ENCODE measurements at places on chromosomes 7 and 10.

DNA sequence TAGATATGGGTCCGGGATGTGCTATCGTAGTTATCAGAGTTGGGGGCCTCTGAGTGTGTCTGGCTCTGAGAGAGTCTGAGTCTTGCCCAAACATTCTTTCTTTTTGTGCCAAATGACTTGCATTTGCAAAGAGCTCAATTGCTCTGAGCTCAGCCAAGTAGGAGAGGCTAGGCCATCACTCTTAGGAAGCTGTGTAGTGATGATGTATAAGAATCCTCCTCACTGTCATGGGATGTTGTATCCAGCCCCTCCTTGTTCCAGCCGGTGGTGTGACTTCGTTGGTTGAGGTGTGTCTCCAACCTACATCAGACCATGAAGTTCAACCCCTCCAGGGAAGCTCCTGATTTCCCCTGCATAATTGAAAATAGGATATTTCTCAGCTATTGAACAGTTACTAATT, 97.5 kb upstream of the NPS start:
- DNase-seq, result no peak

DNA sequence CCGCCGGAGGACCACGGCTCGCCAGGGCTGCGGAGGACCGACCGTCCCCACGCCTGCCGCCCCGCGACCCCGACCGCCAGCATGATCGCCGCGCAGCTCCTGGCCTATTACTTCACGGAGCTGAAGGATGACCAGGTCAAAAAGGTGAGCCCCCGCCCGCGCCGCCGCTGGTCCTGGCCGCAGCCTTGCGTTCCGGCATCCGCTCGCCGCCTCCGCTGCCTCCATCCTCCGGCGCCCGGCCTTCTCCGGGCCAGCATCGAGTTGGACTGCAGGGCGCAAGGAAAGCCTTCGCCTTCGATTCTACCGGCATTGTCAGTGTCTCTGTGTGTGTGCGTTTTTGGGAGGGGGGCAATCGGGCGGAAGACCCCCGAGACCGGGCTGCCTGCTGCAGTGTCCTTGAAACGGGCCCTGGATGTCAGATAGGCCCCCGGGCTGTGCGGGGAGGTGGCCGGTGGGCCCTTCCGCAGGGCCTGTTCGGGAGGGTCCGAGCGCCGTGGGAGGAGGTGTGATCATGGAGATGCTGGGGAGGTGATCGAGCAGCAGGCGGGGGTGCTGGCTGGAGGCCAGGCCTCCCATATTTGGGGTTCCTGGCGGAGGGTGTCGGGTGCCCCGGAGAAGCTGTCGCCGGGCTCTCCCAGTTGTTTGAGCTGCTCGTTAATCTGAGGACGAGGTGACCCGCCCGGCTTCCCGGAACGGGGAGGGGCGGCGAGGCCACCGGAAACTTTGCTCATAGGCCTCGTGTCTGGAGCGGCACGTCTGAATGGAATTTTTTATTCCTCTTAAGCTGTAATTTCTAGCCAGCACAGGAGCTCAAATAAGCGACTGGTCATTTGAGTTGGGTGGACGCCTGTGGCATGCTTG, 40.8 kb downstream of the HK1 start:
- DNase-seq, result no peak

GRCh38 chr7:90788052-90788451, 191.9 kb downstream of the CDK14 start:
- DNase-seq, result no peak

- no peak for DNase-seq
These were observed 55.4 kb downstream of the GPR26 start for GRCh38 chr10:123721441-123722049.

DNA sequence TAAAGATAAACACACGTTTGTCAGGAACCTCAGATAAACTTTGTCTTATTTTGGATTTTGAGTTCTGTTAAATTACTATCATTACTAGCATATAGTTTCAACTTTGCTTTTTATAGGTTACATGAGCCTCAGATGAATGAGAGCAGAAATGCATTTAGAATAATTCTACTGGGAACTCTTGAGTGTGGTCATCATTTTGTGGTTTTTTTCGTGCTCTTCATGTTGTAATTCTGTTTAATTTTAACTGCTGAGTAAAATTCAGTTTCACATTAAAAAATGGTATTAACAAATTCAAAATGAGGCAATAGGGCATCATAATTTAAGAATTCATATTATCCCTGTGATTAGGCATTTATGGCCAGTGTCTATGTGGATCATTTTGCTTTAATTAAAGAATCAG, 72.9 kb downstream of the GNAI1 start:
- no peak for DNase-seq

GRCh38 chr7:94491410-94491809, 18.2 kb upstream of the CASD1 start:
- DNase-seq, result no peak

GRCh38 chr7:106774768-106775551, 90.1 kb upstream of the PIK3CG start:
- DNase-seq, result no peak

GRCh38 chr7:142913566-142913965, 20.0 kb downstream of the TRPV5 start:
- no peak for DNase-seq

DNA sequence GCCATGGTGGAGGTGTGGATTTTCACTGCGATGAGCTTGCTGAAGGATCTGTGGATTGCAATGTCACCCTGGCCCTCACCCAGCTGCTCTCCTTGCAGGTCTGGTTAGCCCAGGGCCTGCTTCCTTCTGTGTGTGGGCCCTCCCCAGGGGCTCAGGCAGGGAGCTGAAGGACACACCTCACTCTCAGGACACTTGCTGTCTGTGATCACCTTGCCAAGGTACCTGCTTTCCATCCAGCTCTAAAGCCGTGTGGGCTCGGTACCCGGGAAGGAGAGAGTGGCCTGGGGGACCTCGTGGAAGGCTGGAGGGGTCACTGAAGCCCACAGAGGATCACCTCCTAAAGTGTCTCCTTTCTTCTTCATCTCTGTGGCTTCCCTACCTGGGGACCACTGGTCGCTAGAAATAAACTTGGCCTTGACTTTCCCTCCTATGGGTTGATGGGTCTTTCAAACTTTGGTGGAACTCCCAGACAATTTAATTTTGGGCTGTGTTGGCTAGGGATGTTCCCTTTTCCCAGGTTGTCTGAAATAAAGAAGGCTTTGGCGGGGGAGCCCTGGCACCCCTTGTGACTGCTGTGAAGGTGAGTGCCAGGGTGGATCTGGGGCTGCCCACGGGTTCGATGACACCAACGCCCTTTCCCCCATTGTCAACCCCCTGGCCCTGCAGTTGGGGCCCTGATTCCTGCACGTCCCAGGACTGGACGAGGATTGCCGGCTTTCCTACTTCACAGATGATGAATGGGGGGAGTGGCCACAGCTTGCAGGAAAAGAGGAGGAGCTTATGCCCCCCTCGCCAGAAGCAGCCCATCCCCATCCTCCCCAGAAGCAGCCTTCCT, 331.0 kb downstream of the ADARB2 start:
- no peak for DNase-seq

DNA sequence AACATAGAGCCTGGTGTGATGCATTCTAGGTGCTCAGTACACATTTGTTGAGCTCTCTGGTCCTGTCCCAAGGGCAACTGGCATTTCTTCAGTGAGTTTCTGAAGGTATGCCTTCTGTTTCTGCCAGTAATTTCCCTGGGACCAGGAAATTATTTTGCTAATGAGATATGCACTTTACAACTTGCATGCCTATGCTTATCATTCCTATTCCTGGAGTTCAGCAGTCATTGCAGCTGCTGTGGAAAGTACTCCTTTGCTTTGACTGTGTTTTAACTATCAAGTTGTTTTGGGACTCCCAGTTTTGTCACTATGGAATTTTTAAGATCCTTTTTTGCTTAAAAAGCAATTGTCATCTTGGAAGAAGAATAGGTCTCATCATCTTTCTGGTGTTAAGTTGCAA, 283.0 kb downstream of the BBS9 start:
- no peak for DNase-seq

DNA sequence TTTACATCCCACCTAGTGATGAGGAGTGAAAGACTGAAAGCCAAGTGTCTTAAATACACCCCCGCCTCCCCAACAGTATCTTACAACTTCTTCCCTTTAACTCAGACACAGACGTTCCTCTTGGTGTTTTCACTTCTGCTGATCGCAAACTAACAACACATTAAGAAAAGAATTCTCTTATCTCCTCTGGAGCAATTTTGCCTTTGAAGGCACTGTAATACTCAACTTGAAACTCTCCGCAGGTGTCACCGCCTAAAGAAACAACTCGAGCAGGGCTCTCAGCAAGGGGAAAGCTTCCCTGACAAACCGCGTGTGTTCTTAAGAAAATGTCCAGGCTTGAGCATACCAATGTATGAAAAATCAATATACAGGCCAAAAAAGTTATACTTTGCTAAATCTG, 452 bp downstream of the SEMA3C start:
- DNase-seq, result no peak

DNA sequence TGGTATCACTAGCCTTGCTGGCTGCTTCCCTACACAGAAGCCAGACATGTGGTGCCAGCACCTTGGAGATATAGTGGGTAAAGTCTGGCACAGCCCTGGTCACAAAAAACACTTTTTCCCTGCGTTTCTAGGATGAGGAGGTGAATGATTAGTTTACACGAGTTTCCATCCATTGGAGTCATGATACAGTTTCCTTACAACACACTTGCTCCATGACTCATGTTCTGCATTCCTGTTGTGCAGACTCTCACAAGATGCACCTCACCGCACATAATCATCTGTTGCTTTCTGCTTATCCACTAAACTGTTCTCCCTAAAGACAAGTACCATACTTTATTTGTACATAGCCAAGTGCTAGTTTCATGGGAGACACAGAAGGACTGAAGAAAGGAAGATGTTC, 747.1 kb upstream of the GALNT17 start:
- no peak for DNase-seq

DNA sequence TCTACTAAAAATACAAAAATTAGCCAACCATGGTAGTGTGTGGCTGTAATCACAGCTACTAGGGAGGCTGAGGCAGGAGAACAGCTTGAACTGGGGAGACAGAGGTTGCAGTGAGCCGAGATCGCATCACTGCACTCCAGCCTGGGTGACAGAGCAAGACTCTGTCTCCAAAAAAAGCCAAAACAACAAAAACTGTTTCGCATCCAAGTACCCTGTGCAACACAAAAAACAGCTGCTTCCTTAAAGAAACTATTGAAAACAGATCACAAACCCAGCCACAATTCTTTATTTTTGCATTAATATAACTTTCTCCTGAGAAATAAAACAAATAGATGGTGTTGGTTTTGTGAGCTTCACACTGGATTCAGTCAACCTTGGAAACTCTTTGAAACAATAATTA, 112.1 kb upstream of the AFAP1L2 start:
- DNase-seq, result no peak

GRCh38 chr7:29332875-29333855, 138.6 kb downstream of the CHN2 start:
- peak; percentile 65 for DNase-seq

GRCh38 chr7:24668927-24669635, 88.2 kb downstream of the GSDME start:
- no peak for DNase-seq

DNA sequence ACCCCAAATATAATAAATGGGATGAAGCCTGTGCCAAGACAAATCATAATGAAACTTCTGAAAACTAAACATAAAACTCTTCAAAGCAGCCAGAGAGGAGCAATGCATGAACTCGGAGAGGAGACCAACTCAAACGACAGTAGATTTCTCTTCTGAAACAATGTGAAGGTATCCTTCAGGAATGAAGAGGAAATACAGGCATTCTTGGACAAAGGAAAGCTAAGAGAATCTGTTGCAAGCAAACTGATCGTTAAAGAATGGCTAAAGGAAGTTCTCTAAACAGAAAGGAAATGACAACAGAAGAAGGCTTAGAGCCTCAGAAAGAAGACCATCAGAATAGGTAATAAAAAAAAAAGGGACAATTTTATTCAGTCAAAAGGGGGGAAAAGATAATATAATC, 6.6 kb downstream of the GNA12 start:
- DNase-seq, result no peak

DNA sequence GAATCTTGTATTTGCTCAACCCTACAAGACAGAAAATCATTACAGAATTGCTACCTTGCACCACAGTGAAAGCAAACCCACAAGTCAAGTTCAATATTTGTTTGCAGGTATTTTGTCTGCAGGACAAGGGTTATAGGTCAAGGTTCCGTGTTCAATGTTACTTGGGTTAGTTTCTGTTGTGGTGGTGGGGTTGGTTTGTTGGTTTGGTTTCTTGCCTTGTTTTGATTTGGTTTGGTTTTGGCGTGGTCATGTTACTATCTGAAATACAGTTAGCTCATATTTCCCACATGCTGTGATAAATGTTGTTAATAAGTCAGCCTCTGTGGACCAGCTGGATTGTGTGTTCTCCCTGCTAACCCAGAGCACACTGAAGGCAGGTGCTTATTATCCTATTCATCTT, 75.6 kb upstream of the INSIG1 start:
- no peak for DNase-seq

- DNase-seq, result no peak
These were observed 62.4 kb downstream of the SLC35B4 start for GRCh38 chr7:134254311-134254710.

DNA sequence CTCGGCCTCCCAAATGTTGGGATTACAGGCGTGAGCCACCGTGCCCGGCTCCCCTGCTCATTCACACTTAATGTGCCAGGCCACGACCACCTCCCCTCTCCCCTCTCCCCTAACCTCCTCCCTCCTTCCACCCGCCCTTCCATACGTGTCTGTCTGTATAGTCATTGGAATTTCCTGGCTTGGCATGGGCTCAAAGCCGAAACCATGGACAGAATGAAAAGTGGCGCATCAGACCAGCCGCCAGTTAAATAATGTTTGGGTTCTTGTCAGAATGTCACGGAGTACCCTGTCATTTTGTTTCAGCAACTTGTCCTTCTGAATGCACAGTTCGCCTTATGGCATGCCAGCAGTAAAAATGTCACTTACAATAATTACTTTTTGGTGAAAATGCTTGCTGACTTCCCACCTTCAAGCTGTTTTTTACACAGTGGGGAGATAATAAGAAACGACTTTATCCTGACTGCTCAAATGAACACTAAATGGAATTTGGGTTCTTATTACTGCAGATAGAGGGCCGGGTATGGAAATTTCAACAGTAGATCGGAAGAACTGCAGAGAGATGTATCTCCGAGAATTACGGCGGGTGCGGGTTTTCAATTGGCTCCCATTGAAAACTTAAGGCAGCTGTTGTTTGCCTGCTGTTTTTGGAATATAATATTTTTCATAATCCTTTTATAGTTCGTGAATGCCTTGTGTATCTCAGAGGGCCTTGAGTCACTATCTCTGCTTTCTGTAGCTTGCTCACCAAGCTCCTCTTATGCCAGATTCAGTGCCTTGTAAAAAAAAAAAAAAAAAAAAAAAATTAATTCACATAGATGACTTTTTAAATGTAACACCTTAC, 65.5 kb upstream of the SH2B2 start:
- no peak for DNase-seq

All from NCI-H1092 (cell line).